ENCODE measurements at places on chromosomes 16 and 17.

GRCh38 chr17:4184811-4185210 lies 41.8 kb downstream of the CYB5D2 start:
- DNase-seq = no peak

DNA sequence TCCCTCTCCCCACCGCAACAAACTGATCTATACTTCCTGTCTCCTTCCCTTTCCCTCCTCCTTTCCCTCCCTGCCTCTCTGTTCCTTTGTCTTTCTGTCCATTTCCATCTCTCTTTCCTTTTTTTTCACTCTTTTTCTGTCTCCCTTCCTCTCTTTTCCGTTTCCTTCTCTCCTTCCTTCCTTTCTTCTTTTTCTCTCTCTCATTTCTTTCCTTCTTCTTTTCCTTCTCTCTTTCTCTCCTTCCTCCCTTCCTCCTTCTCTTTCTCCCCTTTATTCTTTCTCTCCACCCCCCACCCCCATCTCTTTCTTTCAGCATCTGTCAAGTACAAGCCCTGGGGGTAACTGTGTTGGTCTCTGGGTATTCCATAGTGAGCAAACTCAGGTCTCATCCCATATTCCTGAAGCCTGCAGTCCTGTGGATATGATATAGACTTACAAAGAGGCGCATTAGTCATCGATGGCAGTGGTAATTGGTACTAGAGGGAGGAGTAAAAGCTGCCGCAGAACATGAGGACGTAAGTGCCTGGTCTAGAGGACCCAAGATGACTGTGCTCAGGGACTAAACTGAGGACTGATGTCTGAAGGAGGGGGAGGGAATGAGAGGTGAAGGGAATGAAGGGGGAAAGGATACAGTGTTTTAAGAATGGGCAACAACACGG lies 50.4 kb downstream of the VAT1L start:
- no peak for DNase-seq

GRCh38 chr17:75525806-75526554 lies 483 bp downstream of the LLGL2 start:
- no peak for DNase-seq

DNA sequence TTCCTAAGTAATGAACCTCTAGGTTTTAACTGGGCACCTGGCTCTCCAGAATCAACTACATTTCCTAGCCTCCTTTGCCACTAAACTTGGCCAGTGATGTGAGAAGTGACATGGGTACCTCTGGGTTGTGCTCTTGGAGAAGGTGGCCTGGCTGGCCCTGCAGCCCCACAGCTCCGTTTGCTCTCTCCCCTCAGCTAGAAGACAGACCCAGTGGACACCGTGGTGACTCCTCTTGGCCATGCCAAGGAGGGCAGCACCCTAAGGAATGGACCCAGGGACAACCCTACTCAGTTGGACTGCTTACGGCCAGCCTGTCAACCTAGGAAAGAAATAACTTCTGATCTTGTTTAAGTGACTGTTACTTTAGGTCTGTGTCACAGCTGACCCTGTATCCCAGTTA lies 151.4 kb downstream of the TMEM132E start:
- DNase-seq = no peak

DNA sequence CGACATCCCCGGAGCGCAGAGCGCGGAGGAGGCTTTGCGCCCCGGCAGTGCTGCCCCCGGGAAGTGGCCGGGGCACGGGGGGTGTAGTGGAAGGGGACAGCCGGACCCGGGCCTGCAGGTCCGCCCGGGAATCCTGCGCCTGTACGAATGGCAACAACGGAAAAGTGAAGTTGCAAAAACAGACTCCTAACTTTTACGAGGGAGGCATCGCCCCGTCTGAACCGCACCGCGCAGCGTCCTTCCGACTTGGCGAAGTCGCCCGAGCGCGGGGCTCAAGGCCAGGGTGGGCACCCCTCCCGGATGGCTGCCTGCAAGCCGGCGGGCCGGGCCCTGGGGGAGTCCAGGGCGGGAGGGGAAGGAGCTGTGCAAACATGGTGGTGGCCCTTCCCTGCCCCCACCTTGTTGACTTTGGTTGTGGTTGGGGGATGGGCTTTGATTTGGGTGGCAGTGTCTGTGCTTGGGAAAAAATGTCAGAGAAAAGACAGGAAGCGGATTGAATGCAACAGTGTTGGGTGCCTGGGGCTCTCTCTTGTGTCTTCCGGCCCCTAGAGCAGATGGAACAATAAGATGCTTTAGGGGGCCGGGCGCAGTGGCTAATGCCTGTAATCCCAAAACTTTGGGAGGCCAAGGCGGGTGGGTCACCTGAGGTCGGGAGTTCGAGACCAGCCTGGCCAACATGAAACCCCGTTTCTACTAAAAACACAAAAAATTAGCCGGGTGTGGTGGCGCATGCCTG lies 675 bp downstream of the RNF213 start:
- peak; percentile 56 for DNase-seq

DNA sequence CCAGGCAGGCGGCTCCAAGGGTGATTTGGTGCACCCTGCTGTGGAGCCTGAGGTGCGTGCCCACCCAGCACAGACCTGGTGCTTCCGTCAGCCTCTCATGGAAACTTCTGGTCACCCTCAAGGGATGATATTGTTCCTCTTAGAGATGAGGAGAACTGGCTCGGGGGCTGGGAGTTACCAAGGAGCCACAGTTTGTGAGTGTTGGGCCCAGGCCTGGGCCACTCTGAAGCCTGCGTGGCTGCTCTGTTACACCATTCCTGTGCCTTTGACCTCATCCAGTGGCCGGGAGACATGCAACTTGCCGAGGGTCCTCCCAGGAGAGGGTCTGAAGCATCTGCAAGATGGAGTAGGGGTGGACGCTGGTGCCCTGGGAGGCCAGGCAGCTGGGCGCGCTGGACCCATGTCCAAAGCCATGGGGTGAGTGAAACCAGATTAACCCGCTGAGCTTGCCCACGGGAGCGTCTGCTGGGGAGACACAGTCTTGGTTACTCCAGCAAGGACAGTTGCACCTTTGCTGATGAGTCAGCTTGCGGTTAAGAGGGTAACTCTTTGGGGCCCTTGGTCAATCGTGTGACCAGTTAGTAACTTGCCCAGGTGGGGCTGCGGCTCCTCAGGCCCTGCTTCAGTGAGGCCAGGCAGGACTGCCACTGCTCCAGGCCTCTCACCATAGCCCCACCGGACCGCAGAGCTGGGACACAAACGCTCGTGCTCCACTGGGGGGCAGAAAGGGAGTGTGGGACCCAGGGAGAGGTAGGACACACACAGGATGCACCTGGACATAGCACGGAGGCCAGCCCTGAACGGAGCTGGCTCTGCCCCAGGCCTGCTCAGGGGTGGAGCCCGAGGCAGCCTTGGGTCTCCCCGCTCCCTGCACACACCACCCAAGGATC lies 7.5 kb downstream of the C16orf90 start:
- no peak for DNase-seq

DNA sequence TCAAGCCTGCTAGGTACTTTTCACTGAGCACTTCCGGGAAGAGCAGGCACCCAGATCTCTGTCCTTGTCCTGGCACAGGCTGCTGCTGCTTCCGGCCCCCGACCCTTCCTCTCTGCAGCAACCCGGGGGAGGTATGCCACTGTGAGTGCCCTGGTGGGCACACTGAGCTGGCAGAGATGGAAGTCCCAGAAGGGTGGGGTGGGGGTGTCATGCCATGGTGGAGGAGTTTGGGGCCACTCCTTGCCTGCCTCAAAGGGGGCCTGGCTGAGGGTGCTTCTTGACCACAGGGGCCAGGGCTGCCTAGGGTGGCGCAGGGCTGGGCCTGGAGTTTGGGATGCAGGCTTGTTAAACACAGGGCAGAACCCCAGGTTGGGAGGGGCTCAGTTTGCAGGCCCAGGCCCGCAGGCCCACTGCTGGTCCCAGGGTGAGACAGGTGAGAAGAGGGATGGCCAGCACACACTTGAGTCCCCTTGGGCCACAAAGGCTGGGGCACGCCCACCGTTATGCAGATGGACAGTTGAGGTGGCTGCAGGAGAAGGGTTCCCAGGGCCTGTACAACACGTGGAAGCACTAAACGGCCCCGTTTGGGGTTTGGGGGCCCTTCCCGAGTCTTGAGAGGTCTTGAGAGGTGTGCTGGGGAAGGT lies 8.7 kb downstream of the TMEM235 start:
- no peak for DNase-seq
